Fibroblast of skin of left biceps (primary cell): ENCODE measurements at places on chromosomes 5 and 9.

GRCh38 chr5:16179511-16179935 lies at the start of gene MARCHF11:
Gene MARCHF11 (minus strand): TSS chr5:16179791. CDS start chr5:16179575, 216 bp downstream.
- DNase-seq: no peak

- DNase-seq: no peak
Observed at GRCh38 chr5:168401880-168402279, 84.4 kb upstream of the RARS1 start.

GRCh38 chr9:129141066-129142041 lies 30.1 kb downstream of the PTPA start:
- peak; percentile 67 for DNase-seq

GRCh38 chr5:4977416-4978110 lies 162.6 kb upstream of the ADAMTS16 start:
- no peak for DNase-seq

GRCh38 chr9:17962747-17963146 lies 383.9 kb downstream of the SH3GL2 start:
- DNase-seq: no peak

DNA sequence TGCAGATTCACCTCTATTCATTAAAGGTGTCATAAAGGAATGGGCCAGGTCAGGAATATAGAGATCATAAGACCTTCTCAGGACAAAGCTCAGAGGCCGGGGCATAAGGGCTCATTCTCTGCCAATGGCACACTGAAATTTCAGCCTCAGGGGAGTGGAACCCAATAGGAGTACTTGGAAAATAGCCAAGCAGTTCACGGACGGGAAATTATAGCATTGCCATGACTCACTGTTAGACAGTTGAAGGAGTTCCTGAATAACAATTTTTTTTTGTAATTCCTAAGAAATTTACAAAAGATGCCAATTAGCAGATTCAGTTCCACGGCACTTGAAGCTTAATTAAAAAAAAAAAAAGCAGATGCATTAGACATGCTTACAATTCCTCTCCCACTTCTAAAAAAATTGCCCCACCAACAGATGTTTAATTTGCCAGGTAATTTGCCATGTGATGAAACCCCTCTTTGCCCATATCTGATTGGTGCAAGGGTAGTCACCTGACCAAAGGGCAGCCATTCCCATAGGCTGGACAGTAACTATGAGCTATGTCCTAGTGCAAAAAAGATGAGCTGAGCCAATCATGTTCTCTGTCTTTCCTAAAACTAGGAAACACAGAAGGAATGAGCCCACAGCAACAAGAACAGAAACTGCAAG lies 58.6 kb downstream of the PTCD2 start:
- peak; percentile 70 for DNase-seq

DNA sequence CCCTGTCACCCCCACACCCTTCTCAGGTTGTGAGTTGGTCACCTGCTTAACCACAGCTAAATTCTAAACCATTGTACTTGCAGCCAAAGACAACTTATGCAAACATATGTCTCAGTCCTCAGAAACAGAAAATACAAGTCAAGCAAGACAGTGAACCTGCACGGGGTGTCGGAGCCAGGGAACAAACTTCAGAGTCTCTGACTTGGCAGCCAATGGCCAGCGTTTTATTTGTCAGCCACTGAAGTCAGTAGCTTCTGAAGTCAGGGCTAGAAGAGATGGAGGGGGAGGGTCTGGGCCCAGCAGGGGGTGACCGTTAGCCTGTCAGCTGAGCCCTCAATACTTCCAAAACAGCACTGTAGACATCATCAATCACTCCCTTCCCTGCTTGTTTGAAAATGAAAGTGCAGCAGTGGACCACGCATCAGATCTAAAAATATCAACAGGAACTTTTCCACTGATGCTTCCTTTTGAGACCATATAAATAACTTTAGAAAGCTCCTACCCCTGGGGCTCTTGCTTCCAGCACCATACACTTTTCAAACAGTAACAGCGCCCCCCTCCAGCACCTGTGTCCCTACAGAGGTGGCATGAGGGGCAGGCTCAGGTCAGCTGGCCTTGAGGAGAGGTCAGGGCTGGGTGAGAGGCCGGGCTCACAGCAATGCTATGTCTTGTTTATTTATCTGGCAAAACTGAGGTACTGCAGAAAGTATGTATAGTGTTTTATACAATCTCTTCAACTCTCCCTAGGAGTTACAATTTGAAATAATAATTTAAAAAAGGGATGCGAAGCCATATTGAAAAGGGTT lies 142.5 kb downstream of the ACER2 start:
- DNase-seq: no peak

GRCh38 chr5:156695774-156696173 lies 154.3 kb upstream of the PPP1R2B start:
- no peak for DNase-seq
